ENCODE measurements at places on chromosomes 6 and 20.

DNA sequence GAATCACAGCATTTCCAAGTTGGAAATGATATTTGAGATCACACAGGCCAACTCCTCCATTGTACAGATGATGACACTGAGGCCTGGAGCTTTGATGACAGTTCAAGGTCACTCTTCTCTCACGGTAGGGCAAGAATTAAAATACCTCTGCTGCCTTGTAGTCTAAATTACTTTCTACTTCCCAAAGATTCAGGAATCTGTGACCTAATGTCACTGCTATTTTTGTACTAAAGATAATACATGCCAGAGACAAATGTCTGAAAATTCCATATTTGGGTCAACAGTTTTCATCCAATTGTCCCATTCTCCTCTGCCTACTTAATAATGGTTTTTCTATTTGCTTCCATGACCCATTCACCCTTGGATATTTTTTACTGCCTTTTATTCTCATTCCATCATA, 160.0 kb downstream of the SOD2 start:
- no peak for DNase-seq

GRCh38 chr6:85421181-85421580, 28.7 kb upstream of the NT5E start:
- no peak for DNase-seq

GRCh38 chr6:161370880-161371279, 97.0 kb upstream of the AGPAT4 start:
- peak; percentile 44 for DNase-seq

DNA sequence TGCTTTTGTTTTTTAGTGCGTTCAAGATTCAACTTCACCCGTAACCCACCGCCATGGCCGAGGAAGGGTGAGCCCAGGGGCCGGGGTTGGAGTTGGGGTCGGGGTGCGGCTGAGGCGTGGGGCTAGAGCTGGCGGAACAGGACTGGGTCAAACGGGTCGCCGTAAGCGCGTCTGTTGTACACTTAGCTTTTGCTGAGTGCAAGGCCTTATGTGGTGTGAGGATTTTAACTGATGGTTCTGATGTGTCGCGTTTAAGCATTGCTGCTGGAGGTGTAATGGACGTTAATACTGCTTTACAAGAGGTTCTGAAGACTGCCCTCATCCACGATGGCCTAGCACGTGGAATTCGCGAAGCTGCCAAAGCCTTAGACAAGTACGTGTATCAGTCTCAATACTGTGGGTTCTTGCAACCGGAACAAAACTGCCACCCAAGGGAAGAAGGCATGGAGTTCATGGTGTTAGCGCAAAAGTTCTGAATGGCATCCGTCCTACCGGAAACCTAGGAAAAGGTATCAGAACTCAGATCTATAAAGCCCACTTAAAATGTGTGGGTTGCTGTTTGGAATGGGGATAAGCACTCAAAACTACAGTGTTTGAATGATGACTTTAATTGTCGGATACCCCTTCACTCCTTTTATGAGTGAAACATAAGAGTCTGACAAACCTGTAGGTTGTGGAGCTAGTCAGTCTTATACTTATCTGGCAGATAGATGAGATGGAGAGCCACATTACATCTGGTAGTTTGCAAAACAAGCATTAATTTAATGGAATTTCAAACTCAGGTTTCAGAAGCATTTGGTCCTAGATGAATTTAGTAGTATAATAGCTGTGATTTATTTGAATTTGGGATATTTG, 574 bp downstream of the RPS12 start:
- DNase-seq, result no peak

GRCh38 chr20:1423625-1424106, 30.8 kb upstream of the FKBP1A start:
- no peak for DNase-seq

DNA sequence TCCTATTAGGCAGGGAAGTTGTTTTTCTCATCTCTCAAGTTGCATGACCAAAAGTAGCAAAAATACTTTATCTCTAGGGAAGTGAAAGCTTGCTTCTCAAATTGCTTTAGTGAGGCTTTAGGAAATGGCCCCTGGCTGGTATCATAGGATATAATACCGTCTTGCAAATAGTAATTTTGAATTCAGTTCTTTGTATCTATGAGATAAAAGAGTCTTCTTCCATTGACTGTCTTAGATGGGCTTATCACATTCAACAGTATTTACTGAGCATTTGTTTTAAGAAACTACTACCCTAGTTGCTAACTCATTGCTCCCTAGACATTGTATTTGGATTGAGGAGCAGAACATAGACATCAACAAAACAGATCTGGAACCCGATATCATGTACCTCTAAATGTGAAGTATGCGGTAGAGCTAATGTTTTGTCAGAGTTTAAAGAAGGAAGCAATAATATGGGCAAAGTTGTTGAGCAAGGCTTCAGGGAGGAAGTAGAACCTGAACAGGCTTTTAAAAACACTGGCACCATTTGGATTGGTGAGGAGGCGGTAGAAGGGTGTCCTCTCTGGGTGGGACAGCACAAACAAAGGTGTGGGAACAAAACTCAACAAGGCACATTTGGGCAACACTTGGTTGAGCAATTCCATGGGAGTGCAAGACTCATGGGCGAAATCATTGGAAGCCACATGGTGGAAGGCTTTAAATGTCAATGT, 101.5 kb downstream of the SGK1 start:
- no peak for DNase-seq

DNA sequence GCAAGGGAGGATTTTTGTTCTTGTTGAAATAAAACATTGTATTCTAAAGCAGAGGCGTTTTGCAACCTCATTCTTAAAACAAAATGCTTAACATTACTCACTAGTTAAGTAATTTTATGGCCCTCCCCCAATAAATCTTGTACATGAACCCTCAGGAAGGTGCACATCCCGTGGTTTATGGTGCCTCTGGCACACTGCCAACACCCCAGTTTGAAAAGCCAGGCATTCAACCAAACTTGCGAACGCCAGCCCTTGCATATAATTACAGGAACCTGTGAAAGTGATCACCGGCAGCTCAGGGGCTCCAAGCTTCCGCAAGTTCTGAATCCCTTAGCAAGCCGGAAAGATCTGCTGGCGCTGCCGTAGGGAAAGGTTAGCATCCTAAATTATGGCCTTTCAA, 1109.0 kb upstream of the FLRT3 start:
- DNase-seq, result peak; percentile 21

- DNase-seq, result no peak
Observed at GRCh38 chr20:6055161-6055783, 1.4 kb upstream of the LRRN4 start.

- DNase-seq, result no peak
Observed at GRCh38 chr6:2502998-2503674, 247.6 kb downstream of the MYLK4 start.

GRCh38 chr20:63588641-63589041, 14.6 kb upstream of the HELZ2 start:
- no peak for DNase-seq

- peak; percentile 24 for DNase-seq
Observed at GRCh38 chr6:111367393-111368088, 115.5 kb downstream of the REV3L start.

DNA sequence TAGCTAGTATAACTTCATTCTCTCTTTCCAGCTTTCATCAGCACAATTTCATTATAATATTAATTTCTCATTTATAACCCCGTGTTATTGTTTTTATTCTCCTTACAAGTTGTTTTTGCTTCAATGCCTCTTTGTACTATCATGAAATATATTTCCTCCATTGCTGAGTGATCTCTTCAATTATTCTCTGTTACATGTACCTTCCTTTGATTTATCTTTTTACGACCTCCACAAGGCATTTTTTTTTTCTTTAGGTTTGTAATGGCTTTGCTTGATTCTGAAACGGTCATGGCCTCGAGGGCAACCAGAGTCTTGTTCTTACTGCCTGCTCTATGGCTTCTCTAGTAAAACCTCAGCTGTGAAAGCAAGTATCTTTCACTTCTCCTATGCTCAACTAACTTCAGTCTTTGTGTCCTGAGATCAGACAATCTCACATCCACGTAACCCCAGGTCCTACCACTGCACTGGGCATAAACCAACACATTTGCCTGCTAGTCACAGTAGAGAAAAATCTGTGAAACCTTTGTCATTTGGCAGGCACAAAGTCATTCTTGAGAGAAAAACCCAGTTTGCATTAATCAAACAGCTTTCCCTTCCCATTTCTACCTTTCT, 119.9 kb downstream of the UST start:
- DNase-seq, result no peak

- peak; percentile 70 for DNase-seq
Observed at GRCh38 chr6:43724914-43725642, 37.5 kb upstream of the MRPS18A start.

- no peak for DNase-seq
Observed at GRCh38 chr6:82227770-82228169, 19.8 kb downstream of the IBTK start.

DNA sequence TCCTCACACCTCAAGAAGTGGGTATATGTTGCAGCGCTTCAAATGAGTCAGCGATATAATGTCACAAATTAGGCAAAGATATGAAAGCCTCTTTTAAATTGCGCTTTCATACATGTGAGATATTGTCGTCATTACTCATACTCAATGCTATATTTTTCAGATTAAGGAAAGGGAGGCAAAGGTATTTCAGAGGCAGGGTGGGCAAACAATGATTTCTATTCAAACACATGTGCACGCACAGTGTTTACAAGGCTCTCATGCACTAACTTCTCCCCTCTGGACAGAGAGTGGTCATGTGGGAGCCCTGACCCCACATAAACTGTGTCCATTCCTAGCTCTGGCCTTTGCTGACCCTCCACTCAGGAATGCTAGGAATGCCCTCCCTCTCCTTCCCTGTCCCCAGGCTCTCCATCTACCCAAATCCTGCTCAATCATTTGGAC, 112.1 kb upstream of the TMEM170B start:
- no peak for DNase-seq

DNA sequence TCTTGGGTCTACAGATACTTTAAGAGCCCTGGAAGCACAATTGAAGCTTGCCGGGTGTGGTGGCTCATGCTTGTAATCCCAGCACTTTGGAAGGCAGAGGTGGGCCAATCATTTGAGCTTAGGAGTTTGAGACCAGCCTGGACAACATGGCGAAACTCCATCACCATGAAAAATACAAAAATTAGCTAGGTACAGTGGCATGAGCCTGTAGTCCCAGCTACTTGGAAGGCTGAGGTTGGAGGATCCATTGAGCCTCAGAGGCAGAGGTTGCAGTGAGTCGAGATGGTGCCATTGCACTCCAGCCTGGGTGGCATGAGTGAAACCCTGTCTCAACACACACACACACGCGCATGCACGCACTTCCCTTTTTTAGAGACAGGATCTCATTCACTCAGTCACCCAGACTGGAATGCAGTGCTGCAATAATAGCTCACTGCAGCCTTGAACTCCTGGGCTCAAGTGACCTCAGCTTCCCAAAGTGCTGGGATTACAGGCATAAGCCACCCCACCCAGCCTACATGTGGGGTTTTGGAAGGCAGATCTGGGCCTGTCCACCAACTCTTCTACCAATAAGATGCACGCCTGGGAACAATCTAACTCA, 182.5 kb upstream of the JARID2 start:
- no peak for DNase-seq

- no peak for DNase-seq
Observed at GRCh38 chr20:47586649-47587294, 85.1 kb downstream of the NCOA3 start.

DNA sequence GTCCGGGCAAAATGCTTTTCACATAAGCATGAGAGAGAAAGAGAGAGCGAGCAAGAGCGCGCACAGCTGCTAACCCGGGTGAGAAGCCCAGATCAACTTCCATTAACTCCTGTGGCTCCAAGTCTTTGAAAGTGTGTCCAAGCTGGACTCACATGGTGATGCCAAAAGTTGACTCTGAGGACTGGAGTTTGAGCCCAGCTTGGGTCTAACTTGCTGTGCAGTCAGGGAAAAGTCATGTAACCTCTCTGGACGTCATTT, 357.2 kb upstream of the SULF2 start:
- no peak for DNase-seq

DNA sequence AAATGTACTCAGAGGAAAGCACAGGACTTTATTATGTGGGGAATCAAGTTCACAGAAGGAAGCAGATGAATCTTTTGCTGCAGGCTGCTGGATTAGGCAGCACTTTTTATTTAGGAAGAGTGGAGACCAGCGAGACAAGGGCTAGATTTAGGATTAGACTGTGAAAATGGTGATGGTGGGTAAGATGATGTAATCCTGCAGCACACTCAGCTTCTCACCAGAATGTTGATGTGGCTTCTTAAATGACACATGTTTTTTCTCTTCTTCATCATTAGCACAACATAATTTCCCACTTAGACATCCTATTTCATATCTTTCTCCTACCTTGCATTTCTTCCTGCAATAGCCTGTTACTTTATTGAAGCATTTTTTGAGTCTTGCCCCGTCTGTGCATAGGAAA, 1.8 kb downstream of the DEFB128 start:
- DNase-seq, result no peak

DNA sequence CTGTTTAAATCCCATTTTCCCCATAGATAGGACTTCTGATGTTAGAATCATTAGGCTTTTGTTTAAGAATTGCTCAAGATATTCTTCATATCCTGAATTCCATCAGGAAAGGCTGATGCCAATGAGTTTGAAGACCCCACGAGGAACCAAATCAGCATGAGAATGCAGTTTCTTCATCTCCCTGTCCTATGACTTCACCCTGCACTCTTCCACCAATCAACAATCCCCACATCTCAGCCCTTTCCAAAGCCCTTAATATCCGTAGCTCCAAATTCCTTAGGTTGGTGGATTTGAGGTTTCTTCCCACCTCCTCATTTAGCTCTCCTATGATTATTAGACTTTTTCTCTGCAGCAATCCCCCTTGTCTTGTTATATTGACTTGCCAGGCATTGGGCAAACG, 88.3 kb upstream of the PRND start:
- DNase-seq, result no peak

DNA sequence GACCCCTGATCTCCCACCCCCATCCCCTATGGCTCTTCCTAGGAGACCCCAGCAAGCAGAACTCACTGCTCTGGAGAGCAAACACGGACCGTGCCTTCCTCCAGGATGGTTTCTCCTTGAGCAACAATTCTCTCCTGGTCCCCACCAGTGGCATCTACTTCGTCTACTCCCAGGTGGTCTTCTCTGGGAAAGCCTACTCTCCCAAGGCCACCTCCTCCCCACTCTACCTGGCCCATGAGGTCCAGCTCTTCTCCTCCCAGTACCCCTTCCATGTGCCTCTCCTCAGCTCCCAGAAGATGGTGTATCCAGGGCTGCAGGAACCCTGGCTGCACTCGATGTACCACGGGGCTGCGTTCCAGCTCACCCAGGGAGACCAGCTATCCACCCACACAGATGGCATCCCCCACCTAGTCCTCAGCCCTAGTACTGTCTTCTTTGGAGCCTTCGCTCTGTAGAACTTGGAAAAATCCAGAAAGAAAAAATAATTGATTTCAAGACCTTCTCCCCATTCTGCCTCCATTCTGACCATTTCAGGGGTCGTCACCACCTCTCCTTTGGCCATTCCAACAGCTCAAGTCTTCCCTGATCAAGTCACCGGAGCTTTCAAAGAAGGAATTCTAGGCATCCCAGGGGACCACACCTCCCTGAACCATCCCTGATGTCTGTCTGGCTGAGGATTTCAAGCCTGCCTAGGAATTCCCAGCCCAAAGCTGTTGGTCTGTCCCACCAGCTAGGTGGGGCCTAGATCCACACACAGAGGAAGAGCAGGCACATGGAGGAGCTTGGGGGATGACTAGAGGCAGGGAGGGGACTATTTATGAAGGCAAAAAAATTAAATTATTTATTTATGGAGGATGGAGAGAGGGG, 1.4 kb downstream of the LTA start:
- DNase-seq, result no peak

GRCh38 chr20:48771542-48771941, 56.3 kb downstream of the PREX1 start:
- no peak for DNase-seq

- DNase-seq, result no peak
Observed at GRCh38 chr6:115442323-115442722, 618.4 kb downstream of the FRK start.

- no peak for DNase-seq
Observed at GRCh38 chr6:35473850-35474130, 5.6 kb downstream of the RPL10A start.
